ENCODE measurements at places on chromosomes 3 and 15. TPM values are rescaled to one million over a fixed set of nuclear protein-coding genes. Genes with fewer than 3 reads are reported as not detected.

- DNase-seq = no peak
These were observed 3.6 kb downstream of the WHAMM start for GRCh38 chr15:82812994-82813393.

GRCh38 chr3:173396191-173397041 is 1.1 kb upstream of the NLGN1 start:
- peak; percentile 26 for DNase-seq

DNA sequence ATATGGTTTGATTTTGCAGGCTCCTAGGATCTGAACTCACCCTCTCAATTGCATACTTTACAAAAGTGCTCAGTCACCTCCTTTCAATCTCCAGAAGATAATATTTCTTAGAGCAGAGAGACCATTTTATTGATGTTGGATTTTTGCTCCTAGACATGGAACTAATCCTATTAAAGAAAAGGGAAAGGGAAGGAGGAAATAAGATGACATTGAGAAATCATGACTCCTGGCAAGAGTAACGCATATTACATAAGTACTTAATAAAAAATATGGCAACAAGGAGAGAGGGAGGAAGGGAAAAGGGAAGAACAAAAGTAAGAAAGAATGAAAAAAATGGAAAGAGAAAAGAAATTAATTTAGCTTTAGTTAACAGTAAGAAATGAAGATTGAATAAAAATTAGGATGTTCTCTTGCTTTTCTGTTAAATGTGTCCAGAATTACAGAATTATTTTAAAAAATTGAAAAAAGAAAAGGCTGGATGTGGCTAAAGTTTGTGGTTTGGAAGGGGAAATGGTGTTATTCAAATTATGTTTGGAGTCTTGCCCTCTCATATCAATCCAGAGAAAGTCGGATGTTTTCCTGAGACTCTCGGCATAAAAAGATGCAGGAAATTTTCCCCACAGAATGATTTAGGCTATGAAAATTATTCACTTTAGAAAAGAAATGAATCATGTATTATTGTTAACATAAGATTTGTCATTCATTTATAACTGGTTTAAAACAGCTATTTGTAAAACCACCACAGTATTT is 474.0 kb downstream of the FGF12 start:
- DNase-seq = no peak

- no peak for DNase-seq
These were observed 156.2 kb downstream of the TMCO5A start for GRCh38 chr15:38090678-38091077.

GRCh38 chr3:55332176-55332575 is 154.9 kb downstream of the WNT5A start:
- no peak for DNase-seq

DNA sequence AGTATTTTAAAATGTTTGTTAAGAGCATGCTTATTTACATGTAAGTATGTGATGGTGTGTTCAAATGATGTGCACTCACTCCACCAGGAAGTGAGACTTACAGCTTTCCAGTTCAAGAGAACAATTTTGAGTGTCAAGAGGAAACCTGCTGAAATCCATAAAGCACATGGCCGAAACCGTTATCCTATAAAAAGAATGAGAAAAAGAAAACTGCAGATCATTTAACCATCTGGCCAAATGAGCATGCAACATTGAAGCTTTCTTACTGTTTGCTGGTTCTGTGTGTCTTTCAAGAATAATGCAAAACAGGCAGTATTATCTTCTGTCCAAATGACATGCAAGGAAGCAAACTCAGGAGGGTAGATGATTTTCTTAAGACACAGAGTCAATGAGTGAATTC is 26.3 kb downstream of the GABRR3 start:
- DNase-seq = no peak

- DNase-seq = no peak
These were observed 15.7 kb upstream of the LRRC58 start for GRCh38 chr3:120364821-120365220.

- no peak for DNase-seq
These were observed 211.4 kb upstream of the DPH6 start for GRCh38 chr15:35757361-35757760.

- no peak for DNase-seq
These were observed 462.4 kb upstream of the THBS1 start for GRCh38 chr15:39118510-39118909.

DNA sequence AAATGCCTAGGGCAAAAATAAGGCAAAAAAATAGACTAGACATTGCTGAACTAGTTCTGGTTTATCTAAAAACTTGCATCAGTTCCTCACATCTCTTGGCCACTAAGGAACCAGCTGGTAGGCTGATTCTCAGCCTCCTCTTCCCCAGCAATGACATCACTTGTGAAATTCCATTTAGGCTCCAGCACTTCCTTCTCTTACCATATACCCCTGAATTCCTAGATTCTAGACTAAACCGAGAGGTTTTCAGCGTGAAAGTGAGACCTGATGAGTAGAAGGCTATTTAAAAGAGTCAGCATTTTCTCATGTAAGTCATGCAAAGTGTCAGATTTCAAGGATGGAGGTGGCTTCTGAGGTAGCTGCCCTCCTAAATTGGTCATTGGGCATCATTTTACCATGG is 247.1 kb upstream of the CDIN1 start:
- DNase-seq = no peak

DNA sequence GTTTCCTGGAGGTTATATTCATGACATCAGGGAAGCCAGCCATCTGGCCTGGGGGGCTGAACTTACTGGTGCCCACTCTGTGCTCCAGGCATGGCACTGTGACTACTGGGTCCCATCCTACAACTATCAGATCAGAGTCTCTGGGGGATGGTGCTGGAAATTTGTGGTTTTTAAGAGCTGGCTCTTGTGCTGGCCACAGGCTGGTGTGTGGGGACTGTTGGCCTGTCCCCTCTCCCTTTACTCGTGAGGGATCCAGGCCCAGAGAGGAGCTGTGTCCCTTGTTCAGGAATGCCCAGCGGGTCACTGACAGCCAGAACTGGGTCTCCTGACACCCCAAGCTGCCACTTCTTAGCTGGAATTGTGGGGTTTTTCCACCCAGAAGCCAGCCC is 44.5 kb upstream of the SEC22A start:
- DNase-seq = no peak

DNA sequence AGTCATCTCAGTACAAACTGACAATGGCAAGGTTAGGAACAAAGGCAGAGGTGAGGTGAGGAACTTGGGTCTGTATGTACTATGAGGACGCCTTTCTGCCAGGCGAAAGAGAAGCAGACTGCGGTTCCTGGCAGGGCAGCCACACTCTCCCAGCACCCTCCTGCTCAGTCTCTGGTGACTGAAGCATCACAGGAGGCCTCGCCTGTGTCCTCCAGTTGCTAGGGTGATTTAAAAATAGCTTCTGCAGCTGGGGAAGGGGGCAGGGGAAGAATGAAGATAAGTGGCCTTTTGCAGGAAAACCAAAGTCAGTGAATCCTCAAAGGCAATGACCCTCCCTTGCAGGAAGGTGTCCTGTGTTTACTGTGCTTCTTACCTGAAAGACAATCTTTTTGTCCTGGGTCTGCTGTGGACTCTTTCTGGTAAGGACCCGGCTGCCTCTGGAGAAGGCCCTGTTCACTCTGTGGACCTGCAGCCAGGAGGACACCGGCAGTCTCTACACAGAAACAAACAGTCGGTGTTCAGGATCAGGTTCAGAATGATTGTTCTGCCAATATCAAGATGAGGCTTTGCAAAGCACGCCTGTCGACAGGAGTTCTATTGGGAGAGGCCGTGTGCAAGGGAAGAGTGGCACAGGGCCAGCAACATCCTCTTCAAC is 65.7 kb upstream of the DGKG start:
- peak; percentile 59 for DNase-seq

DNA sequence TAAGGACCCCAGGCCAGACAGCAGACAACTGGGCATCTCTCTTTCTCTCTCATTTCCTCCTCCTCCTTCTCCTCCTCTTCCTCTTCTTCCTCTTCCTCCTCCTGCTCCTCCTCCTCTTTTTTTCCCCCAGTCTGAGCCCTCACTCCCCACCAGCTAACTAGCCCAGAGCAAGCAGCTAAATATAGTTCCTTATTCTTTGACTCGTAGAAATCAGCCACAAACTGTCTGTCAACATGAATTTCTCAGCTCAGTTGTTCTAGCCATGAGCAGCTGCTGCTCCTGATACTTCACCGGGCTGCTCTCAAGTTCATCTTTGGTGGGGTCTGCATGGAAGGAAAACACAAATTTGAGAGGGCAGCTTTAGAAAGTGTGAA is 19.2 kb upstream of the LOXL1 start:
- no peak for DNase-seq

DNA sequence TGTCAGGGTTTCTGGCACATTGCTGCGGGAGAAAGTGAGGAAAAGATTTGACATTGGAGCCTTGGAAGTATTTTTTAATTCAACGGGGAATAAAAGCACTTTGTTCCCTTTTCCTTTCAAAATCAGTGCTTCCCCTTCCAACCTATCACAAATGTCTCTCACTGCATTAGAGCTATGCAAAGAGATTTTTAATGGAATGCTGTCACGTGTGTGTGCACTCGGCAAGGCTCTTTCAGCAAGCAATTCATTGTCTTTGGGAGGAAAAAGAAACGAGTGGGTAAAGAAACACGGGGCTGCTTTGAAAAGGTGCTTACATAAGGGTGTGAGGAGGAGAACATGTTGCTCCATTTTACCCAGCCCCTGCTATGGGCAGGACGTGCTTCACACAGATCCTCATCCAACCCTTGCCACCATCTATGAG is 490.4 kb upstream of the PROK2 start:
- DNase-seq = no peak

- DNase-seq = no peak
These were observed 58.5 kb downstream of the ST6GAL1 start for GRCh38 chr3:186988806-186989205.

DNA sequence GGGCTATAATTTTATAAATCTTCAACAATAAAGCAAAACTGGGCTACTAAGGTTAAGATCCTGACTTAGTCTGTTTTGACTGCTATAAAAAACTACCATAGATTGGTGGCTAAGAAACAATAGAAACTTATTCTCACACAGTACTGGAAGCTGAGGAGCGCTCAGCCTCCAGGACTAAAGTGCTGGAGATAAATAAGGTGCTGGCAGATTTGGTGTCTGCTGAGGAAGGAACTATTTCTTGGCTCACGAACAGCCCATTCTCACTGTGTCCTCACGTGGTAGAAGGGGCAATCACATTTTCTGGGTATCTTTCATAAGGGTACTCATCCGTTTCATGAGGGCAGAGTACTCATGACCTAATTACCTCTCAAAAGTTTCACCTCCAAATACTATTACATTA is 166.8 kb upstream of the CBLB start:
- DNase-seq = no peak

- no peak for DNase-seq
These were observed 235.7 kb downstream of the THRB start for GRCh38 chr3:24258727-24259600.

DNA sequence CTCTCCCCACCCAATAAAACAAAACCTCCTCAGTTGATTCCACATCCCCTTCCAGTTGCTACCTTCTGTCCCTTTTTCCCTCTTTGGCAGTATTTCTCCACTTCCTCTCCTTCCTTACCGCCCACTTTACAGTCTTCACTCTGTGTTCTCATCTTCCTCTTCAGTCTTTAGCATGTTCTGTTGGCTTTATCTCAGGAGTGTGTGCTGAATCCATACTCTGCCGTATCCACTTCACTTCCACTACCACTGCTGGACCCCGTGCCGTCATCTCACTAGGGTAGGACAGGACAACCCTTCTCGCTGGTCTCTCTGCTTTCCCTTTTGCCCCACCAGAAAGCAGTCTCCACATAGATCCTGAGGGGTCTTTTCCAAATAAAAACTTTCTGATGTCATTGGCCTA is 74.3 kb downstream of the FNDC3B start:
- DNase-seq = no peak

DNA sequence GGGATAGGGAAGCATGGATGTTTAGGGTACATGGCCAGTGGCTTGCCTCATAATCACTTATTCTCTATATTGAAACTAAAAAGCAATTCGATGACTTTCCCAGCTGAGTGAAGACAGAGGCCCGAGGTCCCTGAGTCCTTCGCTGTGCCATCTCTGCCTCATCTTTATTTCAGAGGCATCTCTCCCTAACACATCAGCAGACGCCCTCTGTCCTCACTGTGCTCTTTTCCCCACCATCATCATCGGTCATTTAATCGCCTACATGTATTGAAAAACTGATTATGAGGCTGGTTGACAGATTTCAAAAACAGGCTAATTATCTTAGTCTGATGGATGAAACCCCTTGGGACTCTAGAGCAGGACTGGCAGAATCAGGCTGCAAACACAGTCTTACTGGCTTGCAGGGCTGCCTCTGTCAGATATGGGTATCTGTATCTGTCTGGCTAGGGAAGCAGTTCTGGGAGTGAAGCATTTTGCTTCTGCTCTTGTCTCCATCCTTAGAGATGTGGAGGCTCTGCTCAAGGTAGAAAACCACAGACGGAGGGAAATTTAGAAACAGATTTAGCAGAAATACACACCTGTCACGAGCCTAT is 291.0 kb upstream of the CHRM5 start:
- DNase-seq = no peak

DNA sequence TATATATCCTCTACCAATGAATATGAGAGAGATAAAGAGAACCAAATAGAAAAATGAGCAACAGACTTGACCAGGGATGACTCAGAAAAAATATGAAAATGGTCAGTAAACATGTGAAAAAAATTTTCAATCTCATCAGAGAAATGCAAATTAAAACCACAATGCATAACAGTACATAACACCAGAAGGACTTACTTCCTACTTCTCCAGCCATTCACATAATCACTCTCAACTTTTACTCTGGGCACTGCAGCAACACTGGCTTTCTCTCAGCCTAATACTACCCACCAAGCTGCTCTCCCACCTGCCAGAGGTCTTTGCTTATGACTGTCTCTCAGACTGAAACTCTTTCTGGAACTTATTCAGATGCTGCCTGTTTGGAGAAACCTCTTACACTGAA is 49.4 kb downstream of the DPH6 start:
- no peak for DNase-seq

GRCh38 chr3:59043391-59043790 is 6.4 kb downstream of the CFAP20DC start:
- no peak for DNase-seq

DNA sequence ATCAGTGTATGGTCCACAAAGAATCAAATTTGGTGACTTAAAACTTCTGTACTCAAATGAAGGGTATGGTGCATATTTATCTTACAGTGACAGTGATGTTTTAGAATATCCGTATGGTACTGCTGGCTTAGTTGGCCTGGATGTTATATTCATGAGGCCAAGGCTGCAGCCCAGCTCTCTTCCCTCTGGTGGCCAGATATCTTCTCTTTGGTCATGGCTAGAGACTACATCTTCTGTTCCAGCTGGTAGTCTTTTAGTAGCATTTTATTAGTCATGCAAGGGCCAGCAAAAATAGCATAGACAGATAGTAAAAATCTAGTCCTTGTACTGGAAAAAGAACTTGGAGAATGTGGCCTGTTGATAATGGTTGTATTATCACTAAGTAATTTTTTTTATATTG is 124.0 kb upstream of the ROPN1 start:
- DNase-seq = no peak

- no peak for DNase-seq
These were observed 95.2 kb downstream of the NUP210 start for GRCh38 chr3:13324835-13325501.

The QRICH1 gene
- total RNA-seq = 61.9 TPM

The LMOD3 gene
- total RNA-seq = 162 TPM

The DHX30 gene
- 49.0 TPM for total RNA-seq

The TRIM42 gene
- not detected for total RNA-seq

The GOLGA6L24 gene
- total RNA-seq = not detected

The FHIT gene
- 18.2 TPM for total RNA-seq

The TMEM158 gene
- 0.82 TPM for total RNA-seq

The FBXO40 gene
- 228 TPM for total RNA-seq

The GNB5 gene
- 10.1 TPM for total RNA-seq

The CELSR3 gene
- total RNA-seq = 0.35 TPM

The ATP8B4 gene
- total RNA-seq = 3.1 TPM

The CASR gene
- total RNA-seq = not detected

The BFSP2 gene
- not detected for total RNA-seq

The ADGRG7 gene
- not detected for total RNA-seq

The C2CD4A gene
- total RNA-seq = not detected
